ENCODE measurements at places on chromosomes 6 and 20.

GRCh38 chr6:137309078-137309762 is 90.0 kb upstream of the IFNGR1 start:
- no peak for DNase-seq
- peaks cover 11% of the 10 kb centered on the region for H3K27me3 ChIP-seq
- H3K27ac ChIP-seq, result no peak overlapping the region

DNA sequence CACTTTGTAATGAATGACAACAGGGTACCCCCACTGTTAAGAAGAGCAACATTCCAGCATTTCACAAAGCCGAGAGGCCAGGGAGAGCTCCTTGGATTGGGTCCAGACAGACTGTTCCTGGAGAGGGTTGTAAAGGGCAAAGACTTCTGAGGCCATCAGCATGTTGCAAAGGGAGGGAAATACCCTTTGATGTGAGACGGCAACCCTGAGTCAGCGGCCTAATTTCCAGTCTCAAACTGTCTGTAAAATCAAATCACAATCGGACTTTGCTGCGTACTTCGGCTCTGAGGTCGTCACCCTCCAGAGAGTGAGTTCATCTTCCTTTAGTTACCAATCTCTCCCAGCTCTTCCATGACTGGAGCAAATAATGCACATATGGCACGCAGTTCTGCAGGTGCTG is 101.0 kb upstream of the DTNBP1 start:
- DNase-seq, result no peak
- no peaks in the 10 kb centered on the region for H3K27me3 ChIP-seq
- H3K36me3 ChIP-seq, result no peaks in the 10 kb centered on the region
- H3K4me3 ChIP-seq, result no peak overlapping the region
- peaks cover 15% of the 10 kb centered on the region for H3K4me1 ChIP-seq

DNA sequence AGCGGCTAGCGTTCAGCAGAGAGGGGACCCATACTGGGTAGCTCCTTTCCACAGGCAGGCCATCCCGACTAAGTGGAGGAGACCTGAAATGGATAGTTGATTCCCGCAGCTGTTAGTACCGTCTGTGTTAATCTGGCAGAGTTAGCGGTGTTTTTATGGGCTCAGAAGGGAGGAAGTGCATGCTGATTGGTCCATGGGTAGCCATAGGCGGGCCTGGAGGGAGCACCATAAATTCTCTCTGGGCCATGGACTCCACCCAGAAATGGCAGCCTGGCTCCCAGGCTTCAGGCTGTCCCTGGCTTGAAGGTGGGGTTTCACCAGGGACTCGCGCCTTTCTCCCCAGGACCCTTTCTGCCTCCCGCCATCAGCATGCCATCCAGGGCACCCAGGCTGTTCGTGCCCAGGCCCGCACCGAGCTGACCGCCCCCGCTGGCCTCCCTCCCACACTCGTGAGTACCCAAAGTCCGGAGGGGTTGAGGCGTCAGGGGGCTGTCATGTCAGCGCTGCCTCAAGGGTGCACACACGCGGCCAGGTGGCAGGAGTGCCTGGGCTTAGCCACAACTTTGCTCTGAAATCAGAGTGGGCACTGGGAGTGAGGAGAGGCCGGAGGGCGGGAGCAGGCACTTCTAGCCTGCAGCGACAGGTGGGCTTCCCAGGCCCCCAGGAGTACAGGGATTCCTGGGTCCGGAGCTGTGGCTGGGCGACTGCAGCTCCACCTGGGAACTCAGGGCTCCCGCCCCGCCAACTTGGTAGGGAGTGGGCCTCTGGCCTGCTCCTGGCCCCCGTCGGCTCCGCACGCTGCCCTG is 694.3 kb upstream of the FLRT3 start:
- no peaks in the 10 kb centered on the region for H3K4me1 ChIP-seq
- no peak overlapping the region for H3K27ac ChIP-seq
- DNase-seq, result no peak
- H3K27me3 ChIP-seq, result no peaks in the 10 kb centered on the region

- peaks cover 2% of the 10 kb centered on the region for H3K27me3 ChIP-seq
- H3K4me3 ChIP-seq, result no peak overlapping the region
- H3K4me1 ChIP-seq, result no peaks in the 10 kb centered on the region
- H3K36me3 ChIP-seq, result no peaks in the 10 kb centered on the region
- no peak overlapping the region for H3K27ac ChIP-seq
- DNase-seq, result no peak
Measured at GRCh38 chr6:109865968-109866367, 112.1 kb upstream of the GPR6 start.

DNA sequence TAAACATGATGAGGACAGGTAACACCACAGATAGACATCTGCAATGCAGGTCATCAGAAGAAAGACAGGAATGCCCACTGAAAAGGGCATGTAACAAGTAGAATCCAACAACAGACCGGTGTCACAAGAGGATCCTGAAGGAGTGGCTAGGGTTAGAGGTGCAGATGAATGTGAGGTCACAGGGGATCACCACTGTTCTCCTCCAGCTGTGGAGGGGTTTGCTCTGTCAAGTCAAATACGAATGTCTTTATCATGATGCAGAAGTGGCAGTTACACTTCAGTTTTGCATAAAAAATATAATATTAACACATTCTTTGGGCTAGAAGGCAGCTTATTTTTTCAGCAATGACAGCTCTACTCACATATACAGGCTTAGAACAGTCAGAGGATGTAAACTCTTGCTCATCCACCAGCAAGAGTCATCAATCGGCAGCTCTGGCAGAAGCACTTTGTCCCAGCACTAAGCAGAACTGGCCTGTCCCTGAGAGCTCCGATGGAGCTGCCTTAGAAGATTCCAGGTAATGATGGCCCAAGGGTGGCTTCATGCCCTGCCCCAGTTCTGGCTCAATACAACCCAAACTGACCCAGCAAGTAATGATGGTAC is 130.4 kb upstream of the TRAF3IP2 start:
- H3K27me3 ChIP-seq, result no peaks in the 10 kb centered on the region
- DNase-seq, result no peak

- H3K36me3 ChIP-seq, result peaks cover 20% of the 10 kb centered on the region
- H3K27me3 ChIP-seq, result no peaks in the 10 kb centered on the region
- H3K4me1 ChIP-seq, result peaks cover 3% of the 10 kb centered on the region
- DNase-seq, result no peak
Measured at GRCh38 chr20:62011403-62011790, 54.3 kb downstream of the TAF4 start.
